Karpas-422 (cell line): ENCODE measurements at places on chromosomes 12 and 14. TPM values are rescaled to one million over a fixed set of nuclear protein-coding genes. Genes with fewer than 3 reads are reported as not detected.

The KLHL33 gene
- total RNA-seq, result not detected in 2 replicates

DNA sequence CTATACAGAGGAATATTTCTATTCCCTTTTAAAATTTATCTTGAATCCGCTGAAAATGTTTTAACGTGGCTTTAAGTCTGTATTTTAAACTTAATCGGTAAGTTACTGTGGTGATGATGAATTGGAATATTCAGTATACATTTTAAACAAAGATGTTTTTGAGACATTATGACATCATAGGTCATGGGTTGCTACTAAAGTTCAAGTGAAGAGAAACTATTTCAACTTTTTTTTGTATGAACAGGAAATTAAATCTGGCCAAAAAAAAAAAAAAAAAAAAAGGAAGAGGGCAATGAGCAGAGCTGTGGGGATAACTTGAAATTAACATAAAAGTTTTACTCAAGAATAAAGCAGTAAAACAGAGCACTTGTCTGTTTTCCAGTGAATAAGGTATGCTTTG lies 109.0 kb downstream of the PLEKHA5 start:
- H3K4me3 ChIP-seq, result peak overlapping the region; percentile 18
- H3K27ac ChIP-seq, result peak overlapping the region; percentile 91
- peaks cover 95% of the 10 kb centered on the region for H3K4me1 ChIP-seq
- H3K27me3 ChIP-seq, result no peaks in the 10 kb centered on the region
- no peak for DNase-seq
- H3K36me3 ChIP-seq, result no peaks in the 10 kb centered on the region; the same call in 1 of the 2 replicates

- DNase-seq, result no peak
- no peak overlapping the region for H3K27ac ChIP-seq
- H3K27me3 ChIP-seq, result no peaks in the 10 kb centered on the region
Measured at GRCh38 chr12:131607658-131608447, 103.0 kb upstream of the SFSWAP start.

DNA sequence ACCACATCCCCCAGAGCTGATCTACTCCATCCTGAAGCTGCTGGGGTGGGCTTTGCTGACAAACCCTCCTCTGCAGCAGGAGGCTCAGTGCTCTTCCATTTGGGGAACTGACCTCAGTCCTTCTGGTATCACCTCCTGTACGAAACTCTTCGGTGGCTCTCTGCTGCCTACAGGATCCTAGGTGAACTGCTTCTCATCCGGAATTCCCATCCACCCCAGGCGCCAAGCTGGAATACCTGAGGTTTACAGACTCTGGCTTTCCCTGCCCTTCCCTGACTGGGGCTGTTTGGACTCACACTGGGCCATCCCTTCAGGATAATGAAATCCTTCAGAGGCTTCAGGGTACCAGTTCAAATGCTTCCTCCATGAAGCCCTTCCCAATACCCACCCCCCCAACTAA lies 26.2 kb downstream of the GCN1 start:
- no peak overlapping the region for H3K27ac ChIP-seq
- DNase-seq, result no peak
- peaks cover 36% of the 10 kb centered on the region for H3K36me3 ChIP-seq
- H3K4me3 ChIP-seq, result no peak overlapping the region

DNA sequence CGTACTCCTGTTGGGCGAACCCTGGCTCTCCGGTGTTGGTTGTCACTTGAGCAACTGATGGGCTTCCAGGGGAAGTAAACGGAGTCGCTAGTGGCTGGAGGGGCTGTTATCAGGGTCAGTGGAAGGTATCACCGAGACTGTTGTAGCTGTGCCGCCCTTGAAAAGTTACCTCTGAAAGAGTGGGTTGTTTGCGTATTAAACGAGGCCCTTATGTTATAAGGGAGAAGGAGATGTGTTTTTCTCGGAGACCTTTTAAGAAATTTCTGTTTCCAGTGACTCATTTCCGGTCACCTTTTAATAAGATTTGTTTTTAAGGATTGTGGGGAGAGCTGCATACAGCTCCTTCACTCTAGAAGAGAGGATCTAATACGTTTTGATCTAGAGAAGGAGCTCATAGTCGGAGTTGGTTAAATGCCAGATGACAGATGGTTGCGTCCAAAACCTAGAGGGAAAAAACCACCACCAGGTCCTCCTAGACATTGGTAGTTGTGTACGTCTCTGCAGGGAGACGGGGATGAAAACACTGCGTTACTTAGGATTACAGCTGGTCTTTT lies 750 bp upstream of the DBX2 start:
- H3K27ac ChIP-seq, result no peak overlapping the region
- H3K27me3 ChIP-seq, result no peaks in the 10 kb centered on the region
- no peak overlapping the region for H3K4me3 ChIP-seq
- no peaks in the 10 kb centered on the region for H3K4me1 ChIP-seq
- no peak for DNase-seq

DNA sequence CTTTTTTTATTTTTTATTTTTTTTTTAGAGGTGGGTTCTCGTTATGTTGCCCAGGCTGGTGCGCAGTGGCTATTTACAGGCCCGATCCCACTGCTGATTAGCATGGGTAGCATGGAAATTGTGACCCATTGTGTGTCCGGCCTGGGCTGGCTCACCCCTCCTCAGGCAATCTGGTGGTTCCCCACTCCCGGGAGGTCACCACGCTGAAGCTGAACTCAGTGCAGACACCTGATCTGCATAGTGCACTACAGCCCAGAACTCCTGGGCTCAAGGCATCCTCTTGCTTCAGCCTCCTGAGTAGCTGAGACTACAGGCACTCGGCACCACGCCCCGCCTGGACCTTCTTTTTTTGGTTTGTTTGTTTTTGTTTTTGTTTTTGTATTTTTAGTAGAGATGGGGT lies 5.5 kb upstream of the CD4 start:
- no peak overlapping the region for H3K27ac ChIP-seq
- no peak overlapping the region for H3K4me3 ChIP-seq
- H3K36me3 ChIP-seq, result no peaks in the 10 kb centered on the region
- no peak for DNase-seq
